Stimulated activated CD4-positive, alpha-beta T cell treated with anti-CD3 and anti-CD28 coated beads, Interleukin-15, amount 100 ng/mL, for 48 hours (primary cell): ENCODE measurements at places on chromosomes 5 and 9.

DNA sequence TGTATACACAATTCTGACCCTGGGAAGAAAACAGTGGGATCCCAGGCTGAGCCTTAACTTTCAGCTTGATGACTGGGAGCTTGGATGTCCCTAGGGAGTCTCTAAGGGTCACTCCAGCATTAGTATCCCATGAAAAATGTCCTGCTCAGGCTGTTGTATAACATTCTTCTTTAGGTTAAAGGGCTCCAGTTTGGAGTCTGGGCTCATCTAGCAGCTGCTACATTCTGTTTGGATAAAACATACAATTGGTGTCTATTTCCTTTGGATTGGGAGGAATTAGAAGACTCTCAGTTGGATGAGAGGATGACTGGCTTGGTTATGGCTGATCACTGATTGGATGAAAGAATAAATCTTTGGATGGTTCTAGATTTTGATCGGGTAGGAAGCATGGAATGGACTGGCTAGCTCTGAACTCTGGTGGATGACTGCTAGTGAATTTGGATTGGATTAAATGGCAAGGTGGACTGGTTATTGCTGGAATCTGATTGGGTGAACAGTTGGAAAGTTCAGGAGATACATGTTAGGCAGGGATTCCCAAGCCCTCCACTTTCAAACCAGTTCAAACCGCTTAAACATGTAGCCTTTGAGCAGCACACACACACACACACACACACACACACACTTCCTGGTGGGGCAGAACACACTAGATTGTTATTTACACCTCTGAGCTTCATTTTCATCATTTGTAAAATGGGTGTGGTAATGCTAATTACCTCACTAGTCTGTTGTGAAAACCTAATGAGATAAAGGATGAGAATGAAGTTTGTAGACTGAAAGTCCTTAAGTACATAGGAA, 7.1 kb upstream of the MYOZ3 start:
- DNase-seq: no peak

DNA sequence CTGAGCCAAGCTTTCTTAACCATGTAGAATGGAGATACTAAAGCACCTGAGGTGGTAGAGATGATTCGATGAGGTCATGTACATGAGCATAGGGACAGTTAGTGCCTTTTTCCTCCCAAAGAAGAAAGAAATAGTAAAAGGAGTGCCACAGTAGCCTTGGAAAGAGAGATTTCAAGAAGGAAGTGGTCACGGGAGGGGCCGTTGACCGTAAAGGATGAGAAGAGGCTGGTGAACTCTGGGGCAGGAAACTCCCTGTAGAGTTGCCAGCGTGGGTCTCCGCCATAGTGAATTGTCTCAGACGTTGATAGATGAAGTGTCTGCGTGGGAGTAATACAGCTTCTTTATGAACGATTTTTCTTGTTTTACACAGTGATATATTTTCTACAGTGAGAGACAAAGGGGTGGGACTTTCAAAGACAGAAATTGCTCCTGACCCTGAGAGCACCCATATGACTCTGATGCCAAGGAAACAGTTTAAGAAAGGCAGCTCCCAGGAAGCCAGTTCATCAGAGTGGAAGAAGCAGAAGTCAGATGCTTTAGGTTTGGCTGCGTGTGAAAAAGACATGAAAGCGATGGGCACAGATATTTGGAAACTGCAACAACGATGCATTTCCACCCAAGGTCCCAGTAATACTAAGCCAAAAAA, 41.3 kb downstream of the UGCG start:
- DNase-seq: peak; percentile 30

GRCh38 chr5:134945041-134945440, 22.7 kb upstream of the CATSPER3 start:
- no peak for DNase-seq

DNA sequence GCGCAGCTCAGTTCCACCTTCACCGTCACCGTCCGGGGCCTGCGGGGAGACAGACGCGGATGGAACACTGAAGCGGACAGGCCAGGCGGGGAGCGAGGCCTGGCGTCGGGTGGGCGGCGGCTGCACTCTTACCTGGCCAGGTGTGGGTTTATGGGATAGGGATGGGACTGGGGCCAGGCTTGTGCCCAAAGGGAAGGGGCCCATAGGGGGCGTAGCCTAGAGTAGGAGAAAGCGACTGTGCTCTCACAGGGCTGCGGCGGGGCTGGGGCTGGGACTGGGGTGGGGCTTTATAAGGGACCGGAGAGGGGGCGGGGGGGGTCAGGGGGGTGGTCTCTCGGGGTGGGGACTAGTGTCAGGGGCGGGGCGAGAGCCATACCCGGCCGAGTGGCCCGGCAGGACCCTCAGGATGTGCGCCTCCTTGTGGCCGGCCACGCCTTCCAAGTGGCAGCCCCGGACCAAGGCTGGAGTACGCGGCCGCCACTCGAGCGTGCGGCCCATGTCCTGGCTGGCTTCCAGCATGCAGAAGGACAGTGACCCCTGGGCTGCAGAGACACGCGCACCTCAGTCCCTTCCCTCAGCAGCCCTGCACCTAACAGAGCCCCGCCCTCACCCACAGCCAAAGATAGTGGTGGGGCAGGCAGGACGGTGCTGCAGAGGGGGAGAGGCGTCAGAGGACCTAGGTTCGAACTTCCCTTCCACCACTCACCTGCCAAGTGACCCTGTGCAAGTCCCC, 22.8 kb downstream of the FPGS start:
- no peak for DNase-seq

DNA sequence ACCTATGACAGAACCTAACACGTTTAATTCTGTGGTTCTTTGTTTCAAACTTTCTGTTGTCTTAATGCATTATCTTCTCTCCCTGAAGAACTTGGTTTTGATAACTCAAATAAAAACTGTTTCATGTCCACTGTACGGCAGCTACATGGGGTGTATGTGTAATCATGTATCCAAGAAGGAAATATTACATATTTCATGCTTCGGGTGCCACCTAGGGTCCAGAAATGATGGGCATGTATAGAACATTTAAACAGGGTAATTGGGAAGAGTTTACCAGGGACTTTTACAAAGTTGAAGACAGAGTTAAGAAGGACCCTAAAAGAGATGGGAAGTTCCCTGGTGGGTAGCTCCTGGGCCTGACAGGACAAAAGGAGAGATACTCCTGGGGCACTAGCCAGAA, 291.3 kb downstream of the FBXL7 start:
- no peak for DNase-seq

GRCh38 chr9:110095161-110095595, 112.8 kb downstream of the C9orf152 start:
- DNase-seq: no peak

- no peak for DNase-seq
These were observed 21.6 kb downstream of the FBXW11 start for GRCh38 chr5:171984748-171985419.
